H9 (cell line): ENCODE measurements at places on chromosomes 1 and 21. TPM values are rescaled to one million over a fixed set of nuclear protein-coding genes. Genes with fewer than 3 reads are reported as not detected.

LEPR gene
- 3.3 TPM in 2 replicates for total RNA-seq

FCAMR gene
- total RNA-seq: not detected in 2 replicates

CLCA4 gene
- not detected in 2 replicates for total RNA-seq

DCST1 gene
- total RNA-seq: not detected in 2 replicates

NBPF4 gene
- total RNA-seq: not detected in 2 replicates

SMCP gene
- total RNA-seq: not detected in 2 replicates

SLC35F3 gene
- total RNA-seq: 0.70 and 0.81 TPM in 2 replicates

NUP210L gene
- total RNA-seq: 0.04 TPM in 1 of 2 replicates, not detected in the other

DNA sequence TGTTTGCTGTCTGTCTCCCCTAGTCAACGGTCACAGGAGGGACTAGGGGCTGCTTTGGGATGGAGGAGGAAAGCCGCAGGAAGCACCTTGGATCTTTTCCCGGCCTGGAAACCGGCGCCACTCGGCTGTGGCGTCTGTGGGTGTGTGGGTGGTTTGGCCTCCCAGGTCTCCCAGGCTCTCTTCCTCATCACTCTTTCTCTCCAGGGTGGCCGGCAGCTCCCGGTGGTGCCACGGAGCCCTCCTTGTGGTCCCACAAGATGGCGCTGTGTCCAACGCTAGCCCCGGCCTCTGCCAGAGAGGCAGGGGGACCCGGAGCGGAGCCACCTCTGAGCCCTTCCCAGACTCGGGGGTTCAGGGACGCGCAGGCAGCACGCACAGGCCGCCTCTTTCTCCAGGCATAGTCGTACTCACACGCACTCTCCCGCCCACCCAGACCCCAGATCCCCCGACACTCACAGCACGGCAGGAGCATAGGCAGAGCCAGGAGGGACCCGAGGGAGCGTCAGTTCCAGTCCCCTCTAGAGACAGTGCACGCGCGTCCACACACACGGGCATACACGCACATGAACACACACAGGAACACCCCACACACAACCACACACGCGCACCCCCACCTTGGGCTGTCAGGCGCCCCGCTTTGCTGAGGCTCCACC lies 31.2 kb downstream of the CDCP2 start:
- H3K4me3 ChIP-seq: peak overlapping the region; percentile 55
- peak; percentile 86 for DNase-seq
- H3K27me3 ChIP-seq: no peaks in the 10 kb centered on the region; the same call in 1 of the 2 replicates
- H3K4me1 ChIP-seq: no peaks in the 10 kb centered on the region

DNA sequence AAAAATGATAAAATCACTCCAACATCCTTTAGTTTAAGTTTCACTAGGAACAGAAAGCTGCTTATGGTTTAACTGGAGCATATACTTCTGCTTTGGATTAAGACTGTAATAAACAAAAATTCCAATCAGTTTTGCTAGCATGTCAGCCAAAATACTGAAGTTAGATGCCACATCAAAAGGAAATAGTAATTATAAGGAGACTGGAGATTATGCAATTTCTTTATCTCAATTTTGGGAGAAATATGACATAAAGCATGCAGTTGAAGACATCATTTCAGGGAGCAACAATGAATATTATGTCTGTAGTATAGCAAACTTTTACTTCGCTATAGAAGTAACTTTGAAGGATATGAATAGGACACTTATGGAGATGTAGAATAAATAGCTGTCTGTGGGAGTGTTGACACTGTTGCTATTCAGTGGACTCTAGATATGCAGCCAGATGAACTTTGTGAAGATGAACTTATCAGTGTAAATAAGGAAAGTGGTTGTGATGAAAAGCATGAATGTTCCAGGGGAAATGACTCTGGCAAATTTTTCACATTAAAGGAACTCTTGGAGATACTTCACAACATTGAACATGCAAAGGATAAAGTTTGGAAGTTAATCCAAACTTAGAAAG lies 107.8 kb downstream of the RABGAP1L start:
- no peak overlapping the region for H3K27ac ChIP-seq
- no peak overlapping the region for H3K4me3 ChIP-seq
- no peak for DNase-seq

GRCh38 chr1:19675797-19676196 lies 11.1 kb downstream of the HTR6 start:
- no peak for DNase-seq
- H3K4me3 ChIP-seq: no peak overlapping the region
- no peaks in the 10 kb centered on the region for H3K27me3 ChIP-seq
- no peaks in the 10 kb centered on the region for H3K36me3 ChIP-seq
- H3K4me1 ChIP-seq: no peaks in the 10 kb centered on the region

GRCh38 chr1:110674337-110675059 lies at the start of gene KCNA3:
KCNA3 (minus strand) TSS chr1:110674940; CDS start chr1:110674809, 131 bp downstream.
- peak within 1 kb of the TSS; percentile 69 for H3K4me3 ChIP-seq
- DNase-seq: peak; percentile 85
- peaks cover 4% of the 10 kb centered on the region for H3K36me3 ChIP-seq
- H3K27ac ChIP-seq: no peak within 1 kb of the TSS

DNA sequence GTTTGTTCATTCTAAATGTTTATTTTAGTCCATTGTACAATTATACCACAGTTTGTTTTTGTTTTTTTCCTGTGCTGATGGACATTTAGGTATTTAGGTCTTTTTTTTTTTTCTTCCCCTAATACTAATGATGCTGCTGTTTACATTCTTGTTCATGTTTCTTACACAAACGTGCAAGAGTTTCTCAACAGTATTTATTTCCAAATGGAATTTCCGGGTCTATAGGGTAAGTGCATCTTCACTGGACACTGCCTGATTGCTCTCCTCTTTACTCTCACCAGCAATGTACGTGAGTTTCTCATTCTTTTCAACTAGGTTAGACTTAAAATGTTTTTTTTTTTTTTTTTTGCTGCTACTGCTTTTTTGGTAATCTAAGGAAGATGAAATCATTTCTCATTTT lies 122.7 kb downstream of the PPP1R12B start:
- no peak overlapping the region for H3K4me3 ChIP-seq
- H3K27me3 ChIP-seq: no peaks in the 10 kb centered on the region
- no peak overlapping the region for H3K27ac ChIP-seq
- H3K4me1 ChIP-seq: no peaks in the 10 kb centered on the region
- DNase-seq: no peak
- H3K36me3 ChIP-seq: no peaks in the 10 kb centered on the region

DNA sequence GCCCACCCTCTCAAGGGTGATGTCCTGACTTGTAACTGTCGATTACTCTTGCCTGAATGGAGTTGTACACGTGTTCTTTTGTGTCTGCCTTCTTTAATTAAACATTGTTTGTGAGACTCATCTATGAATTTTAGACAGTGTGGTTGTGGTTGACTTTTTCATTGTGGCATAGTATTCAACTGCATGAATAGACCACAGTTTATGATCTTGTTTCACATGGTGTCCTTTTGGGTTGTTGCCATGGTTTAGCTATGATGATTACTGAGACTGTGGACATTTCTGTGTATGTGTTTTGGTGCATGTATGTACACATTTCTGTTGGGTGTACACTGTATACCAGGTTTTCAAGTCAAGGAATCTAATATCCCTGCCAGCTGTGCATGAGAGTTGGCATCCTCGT lies 30.1 kb downstream of the PRMT2 start:
- peaks cover 2% of the 10 kb centered on the region; the same call in 1 of the 2 replicates for H3K4me1 ChIP-seq
- no peak overlapping the region for H3K4me3 ChIP-seq
- no peaks in the 10 kb centered on the region for H3K36me3 ChIP-seq
- H3K27me3 ChIP-seq: no peaks in the 10 kb centered on the region
- H3K27ac ChIP-seq: no peak overlapping the region

DNA sequence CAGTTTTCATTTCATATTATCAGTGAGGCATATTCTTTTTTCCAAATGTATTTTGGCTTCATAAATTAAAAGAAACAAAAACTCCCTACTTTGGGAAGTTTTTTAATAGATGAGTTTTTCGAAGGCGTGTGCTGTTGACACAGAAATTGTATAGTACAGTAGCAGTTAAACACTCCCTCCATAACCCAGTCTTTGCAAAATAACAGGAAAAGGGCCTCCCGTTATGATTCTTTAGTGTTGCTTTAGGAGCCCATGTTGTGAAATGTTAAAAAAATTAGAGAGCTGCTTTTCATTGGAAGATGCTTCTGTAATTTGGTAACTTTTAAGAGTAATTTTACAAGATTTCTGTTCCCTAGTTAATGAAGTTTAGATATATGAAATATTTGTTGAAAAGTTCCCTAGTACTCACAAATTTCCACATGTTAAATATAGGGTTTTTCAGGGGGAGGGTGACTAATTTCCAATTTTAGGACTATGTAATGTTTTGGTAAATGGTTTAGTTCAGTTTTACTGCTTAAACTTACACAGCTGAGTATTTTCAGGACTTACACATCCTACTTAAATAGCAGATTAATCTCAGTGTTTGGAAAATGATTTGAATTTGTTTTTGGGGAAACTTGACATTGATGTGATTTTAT lies 2.0 kb downstream of the CAMSAP2 start:
- peak overlapping the region; percentile 99 for H3K4me3 ChIP-seq
- H3K27me3 ChIP-seq: no peaks in the 10 kb centered on the region
- peaks cover 2% of the 10 kb centered on the region; the same call in 1 of the 2 replicates for H3K4me1 ChIP-seq
- no peak overlapping the region for H3K27ac ChIP-seq

GRCh38 chr1:60942896-60943638 lies 139.3 kb upstream of the NFIA start:
- H3K4me3 ChIP-seq: no peak overlapping the region
- peak; percentile 43 for DNase-seq
- H3K4me1 ChIP-seq: peaks cover 17% of the 10 kb centered on the region; the same call in 1 of the 2 replicates
- no peaks in the 10 kb centered on the region for H3K36me3 ChIP-seq
- H3K27me3 ChIP-seq: no peaks in the 10 kb centered on the region

DNA sequence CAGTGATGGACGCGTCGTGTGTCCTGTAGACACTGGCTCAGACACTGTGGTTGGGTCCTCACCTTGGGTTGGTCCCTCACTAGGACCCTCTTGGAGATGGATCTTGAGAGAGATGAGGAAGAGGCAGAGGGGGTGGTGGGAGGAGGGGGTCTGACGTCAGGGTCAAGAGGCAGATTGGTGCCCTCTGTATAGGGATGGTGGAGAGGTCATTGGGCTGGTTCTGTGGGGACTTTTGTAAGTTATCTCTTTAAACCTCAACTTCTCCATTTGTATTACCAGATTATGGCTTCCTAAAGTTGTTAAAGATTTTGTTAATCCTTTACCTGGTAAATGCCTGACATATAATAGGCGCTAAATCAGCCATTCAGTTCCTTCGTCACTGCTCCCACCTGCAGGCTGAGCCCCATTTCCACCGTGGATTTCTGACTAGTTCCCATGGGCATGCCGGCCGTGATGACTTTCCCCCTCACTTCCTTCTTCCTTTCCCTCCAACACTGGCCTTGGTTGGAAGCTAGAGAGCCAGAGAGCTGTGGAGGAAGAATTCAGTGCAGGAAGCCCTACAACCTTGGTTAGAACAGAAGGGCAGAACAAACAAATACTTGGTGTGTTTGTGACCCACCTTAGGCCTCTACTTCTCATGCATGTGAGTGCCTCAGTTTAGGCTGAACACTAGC lies 8.6 kb downstream of the H6PD start:
- H3K27ac ChIP-seq: no peak overlapping the region
- peaks cover 12% of the 10 kb centered on the region for H3K4me1 ChIP-seq
- H3K36me3 ChIP-seq: no peaks in the 10 kb centered on the region
- H3K4me3 ChIP-seq: no peak overlapping the region
- DNase-seq: no peak
- H3K27me3 ChIP-seq: no peaks in the 10 kb centered on the region

DNA sequence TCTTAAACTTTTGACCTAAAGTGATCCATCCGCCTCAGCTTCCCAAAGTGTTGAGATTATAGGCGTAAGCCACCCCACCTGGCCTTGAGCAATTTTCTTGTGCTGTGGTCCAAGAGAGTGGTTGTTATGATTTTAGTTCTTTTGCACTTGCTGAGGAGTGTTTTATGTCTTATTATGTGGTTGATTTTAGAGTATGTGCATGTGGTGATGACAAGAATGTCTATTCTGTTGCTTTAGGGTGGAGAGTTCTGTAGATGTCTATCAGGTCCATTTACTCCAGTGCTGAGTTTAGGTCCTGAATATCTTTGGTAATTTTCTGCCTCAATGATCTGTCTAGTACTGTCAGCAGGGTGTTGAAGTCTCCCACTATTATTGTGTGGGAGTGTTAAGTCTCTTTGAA lies 11.2 kb upstream of the S100B start:
- H3K4me3 ChIP-seq: no peak overlapping the region
- no peaks in the 10 kb centered on the region for H3K36me3 ChIP-seq
- H3K27ac ChIP-seq: no peak overlapping the region
- no peaks in the 10 kb centered on the region for H3K4me1 ChIP-seq
- no peaks in the 10 kb centered on the region for H3K27me3 ChIP-seq

DNA sequence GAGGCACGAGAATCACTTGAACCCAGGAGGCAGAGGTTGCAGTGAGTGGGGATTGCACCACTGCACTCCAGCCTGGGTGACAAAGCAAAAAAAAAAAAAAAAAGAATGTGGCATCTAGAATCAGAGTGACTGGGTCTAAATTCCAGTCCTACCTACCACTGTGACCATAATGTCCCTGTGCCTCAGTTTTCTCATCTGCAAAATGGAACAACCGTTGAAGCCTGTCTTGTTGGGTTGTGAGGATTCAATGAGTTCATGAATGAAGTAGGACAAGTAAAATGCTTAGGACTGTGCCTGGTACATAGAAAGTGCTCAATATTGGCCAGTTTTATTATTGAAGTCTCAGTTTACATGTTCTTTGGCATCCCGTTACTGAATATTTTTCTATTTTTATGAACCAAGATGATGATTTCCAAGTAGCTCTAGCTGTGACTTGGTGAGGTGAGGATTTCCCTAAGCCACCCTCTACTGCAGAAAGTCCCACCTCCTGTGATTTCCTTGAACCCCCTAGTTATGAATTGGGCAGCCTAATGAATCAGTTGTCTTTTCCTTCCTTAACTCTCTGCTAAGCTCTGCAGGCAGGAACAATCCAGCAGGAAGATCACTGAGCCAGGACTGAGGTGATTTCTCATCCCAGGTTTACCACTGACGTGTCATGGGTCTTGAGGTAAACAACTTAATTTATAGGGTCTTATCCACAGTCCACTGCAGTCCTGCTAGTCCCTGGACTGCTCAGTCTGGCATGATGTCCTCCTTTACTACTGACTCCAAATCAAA lies 18.9 kb upstream of the MEAF6 start:
- H3K4me3 ChIP-seq: no peak overlapping the region
- H3K36me3 ChIP-seq: peaks cover 34% of the 10 kb centered on the region
- no peak for DNase-seq
- no peaks in the 10 kb centered on the region for H3K4me1 ChIP-seq
- H3K27ac ChIP-seq: no peak overlapping the region
- no peaks in the 10 kb centered on the region for H3K27me3 ChIP-seq

- H3K4me3 ChIP-seq: peak overlapping the region; percentile 89
- H3K4me1 ChIP-seq: peaks cover 6% of the 10 kb centered on the region
- DNase-seq: no peak
- H3K27me3 ChIP-seq: peaks cover 5% of the 10 kb centered on the region; the same call in 1 of the 2 replicates
- H3K36me3 ChIP-seq: no peaks in the 10 kb centered on the region; the same call in 2 of the 3 replicates
Measured at GRCh38 chr1:230067419-230067870, 407 bp downstream of the GALNT2 start.

GRCh38 chr1:20361805-20362381 lies 71.2 kb downstream of the VWA5B1 start:
- no peak overlapping the region for H3K27ac ChIP-seq
- H3K4me1 ChIP-seq: no peaks in the 10 kb centered on the region
- H3K4me3 ChIP-seq: no peak overlapping the region
- peak; percentile 86 for DNase-seq
- H3K36me3 ChIP-seq: no peaks in the 10 kb centered on the region

GRCh38 chr21:46218906-46219590 lies 9.5 kb downstream of the LSS start:
- H3K27me3 ChIP-seq: no peaks in the 10 kb centered on the region
- H3K27ac ChIP-seq: no peak overlapping the region
- H3K4me1 ChIP-seq: no peaks in the 10 kb centered on the region
- DNase-seq: no peak
